GM23338 (cell line): ENCODE measurements at places on chromosomes 12 and 14.

DNA sequence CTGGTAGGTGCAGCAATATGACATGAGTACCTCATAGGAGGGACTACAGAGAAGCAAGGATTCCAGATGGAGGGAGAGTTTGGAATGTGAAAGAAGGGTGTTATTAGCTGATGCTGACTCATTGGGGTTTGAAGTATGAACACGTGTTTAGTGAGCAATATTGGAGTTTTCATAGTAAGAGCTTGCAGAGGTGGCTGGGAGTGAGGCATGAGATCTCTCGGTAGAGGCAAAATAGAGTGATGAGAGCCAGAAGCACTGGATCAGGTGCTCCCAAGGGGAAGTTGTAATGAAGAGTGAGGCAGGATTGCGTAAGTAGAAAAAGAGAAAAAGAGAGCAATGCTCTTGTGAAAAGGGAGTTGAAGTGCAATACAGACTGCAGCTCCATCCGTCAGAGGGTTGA, 42.1 kb downstream of the MGST1 start:
- H3K36me3 ChIP-seq = peaks cover 29% of the 10 kb centered on the region
- DNase-seq = no peak
- H3K4me3 ChIP-seq = no peak overlapping the region

- H3K4me1 ChIP-seq = no peaks in the 10 kb centered on the region; the same call in 1 of the 2 replicates
- H3K36me3 ChIP-seq = no peaks in the 10 kb centered on the region
- H3K27ac ChIP-seq = no peak overlapping the region
- no peak overlapping the region for H3K4me3 ChIP-seq
Observed at GRCh38 chr14:68210729-68211299, 391.2 kb downstream of the RAD51B start.

DNA sequence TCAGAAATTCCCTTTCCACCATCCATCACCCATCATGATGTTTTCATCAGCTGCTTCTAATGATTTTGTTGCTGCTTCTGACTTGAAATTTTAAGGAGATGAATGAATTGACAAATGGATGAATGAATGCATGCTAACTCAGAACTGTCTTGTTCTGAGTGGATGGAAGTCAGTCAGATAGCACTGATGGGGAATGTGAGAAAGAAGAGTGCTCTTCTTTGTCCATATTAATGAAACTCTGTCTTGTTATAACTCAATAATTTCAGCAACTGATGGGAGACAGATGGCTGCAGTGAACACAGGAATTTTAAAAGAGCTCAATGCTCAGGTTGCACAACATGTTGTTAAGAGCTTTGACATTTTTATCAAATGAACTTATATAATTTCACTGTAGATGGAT, 422.0 kb downstream of the TRHDE start:
- 0 out of 2 replicates have a peak, but pooled peaks cover 6% of the 10 kb centered on the region for H3K36me3 ChIP-seq
- H3K27ac ChIP-seq = no peak overlapping the region
- no peak overlapping the region for H3K4me3 ChIP-seq
- no peaks in the 10 kb centered on the region for H3K27me3 ChIP-seq
- no peak for DNase-seq
- H3K4me1 ChIP-seq = no peaks in the 10 kb centered on the region

DNA sequence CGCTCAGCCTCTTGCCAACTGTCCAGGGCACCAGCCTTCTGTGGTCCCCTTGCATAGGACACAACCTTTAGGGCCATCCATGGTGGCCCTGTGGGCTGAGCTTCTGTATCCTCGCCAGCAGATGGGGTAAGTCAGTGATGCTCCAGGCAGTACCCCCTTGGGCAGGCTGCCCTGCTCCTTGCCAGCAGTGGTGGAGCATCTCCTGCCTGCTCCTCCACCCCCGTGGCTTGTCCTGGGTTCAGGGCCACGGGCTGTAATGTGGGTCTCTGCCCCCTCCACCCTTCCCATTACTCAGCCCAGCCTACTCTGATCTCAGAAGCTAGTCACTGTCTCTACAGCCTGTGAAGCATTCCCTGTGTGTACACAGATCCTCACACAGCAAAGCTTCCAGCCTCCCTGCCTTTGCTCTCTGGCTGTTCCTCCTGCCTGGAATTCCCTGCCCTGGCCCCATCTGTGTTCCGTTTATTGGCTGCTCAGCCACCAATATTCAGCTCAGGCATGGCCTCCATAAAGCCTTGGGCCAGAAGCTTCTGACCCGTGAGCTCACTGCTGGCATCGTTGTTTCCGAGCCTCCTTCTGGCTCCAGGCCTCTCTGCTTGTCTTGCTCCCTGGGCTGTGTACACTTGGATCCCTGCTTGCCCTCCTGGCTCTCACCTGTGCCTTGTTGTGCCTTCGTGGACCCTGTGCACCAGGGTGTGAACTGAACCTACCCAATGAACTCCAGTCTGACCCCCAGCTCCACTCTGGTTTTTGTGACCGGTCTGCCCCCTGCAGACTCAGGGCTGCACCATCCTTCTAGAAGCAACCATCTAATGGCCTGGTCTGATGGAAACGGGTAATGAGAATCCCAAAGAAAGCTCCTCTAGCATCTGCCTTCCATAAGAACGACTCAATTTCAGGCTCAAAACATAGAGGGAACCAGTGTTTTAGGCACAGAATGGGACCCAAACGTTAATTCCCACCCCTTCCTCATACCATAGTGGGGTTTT, 177.0 kb upstream of the PRMT8 start:
- H3K36me3 ChIP-seq = no peaks in the 10 kb centered on the region
- no peaks in the 10 kb centered on the region for H3K27me3 ChIP-seq
- no peaks in the 10 kb centered on the region for H3K4me1 ChIP-seq
- DNase-seq = peak; percentile 63

- H3K27me3 ChIP-seq = no peaks in the 10 kb centered on the region
- no peaks in the 10 kb centered on the region for H3K36me3 ChIP-seq
- H3K4me3 ChIP-seq = no peak overlapping the region
- no peak for DNase-seq
- peaks cover 46% of the 10 kb centered on the region for H3K4me1 ChIP-seq
Observed at GRCh38 chr12:65930114-65930828, 106.0 kb downstream of the HMGA2 start.

DNA sequence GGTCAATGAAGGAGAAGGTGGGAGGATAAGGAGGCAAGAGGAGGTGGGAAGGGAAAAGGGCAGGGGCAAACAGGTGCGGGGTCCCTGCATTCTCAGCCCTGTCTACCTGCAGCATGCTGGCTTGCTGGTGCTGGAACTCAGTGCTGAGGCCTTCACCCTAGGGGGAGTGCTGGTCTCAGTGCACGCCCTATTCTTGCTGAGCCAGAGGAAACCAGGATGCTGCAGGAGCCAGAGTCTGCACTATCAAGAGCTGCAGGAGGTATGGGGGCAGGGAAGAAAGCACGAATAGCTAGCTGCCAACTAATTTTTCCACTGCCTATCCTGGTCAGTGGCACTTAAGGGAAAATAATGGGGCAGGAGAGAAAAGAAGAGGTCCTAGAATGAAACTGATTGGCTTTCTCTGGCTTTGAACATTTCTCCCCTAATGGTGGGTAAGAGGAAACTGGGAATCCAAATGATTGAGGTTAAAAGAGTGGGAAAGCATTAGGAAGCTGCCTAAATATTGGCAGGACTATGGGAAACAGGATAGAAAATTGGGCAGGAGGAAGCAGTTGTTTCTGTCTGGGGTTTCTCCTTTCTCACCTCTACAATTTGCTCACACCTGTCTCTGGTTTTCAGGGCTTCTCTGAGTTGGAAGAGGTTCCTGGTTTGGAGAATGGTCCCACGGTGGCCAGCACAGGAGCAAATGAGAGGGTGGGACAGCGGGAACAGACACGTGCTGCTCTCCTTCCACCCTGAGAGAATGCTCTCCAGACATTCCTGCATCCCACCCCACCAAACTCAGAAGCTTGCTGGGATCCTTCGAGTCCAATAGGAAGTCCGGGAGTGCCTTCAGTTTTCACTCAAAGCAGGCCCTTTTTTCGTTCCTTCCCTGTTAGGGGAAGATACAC, 1.9 kb downstream of the TMEM253 start:
- no peaks in the 10 kb centered on the region for H3K36me3 ChIP-seq
- peak; percentile 51 for DNase-seq
- peak overlapping the region; percentile 90 for H3K4me3 ChIP-seq
- peaks cover 42% of the 10 kb centered on the region for H3K4me1 ChIP-seq
- H3K27me3 ChIP-seq = no peaks in the 10 kb centered on the region

- DNase-seq = peak; percentile 47
- H3K4me1 ChIP-seq = peaks cover 4% of the 10 kb centered on the region; the same call in 1 of the 2 replicates
- no peaks in the 10 kb centered on the region for H3K27me3 ChIP-seq
- H3K27ac ChIP-seq = no peak overlapping the region
- H3K4me3 ChIP-seq = no peak overlapping the region
Observed at GRCh38 chr14:60079723-60080122, 12.0 kb upstream of the PCNX4 start.

GRCh38 chr14:105682956-105683570, 156.7 kb downstream of the TMEM121 start:
- no peak for DNase-seq
- no peaks in the 10 kb centered on the region for H3K4me1 ChIP-seq
- no peaks in the 10 kb centered on the region for H3K36me3 ChIP-seq
- H3K27ac ChIP-seq = no peak overlapping the region

- H3K36me3 ChIP-seq = no peaks in the 10 kb centered on the region
- DNase-seq = no peak
- no peak overlapping the region for H3K27ac ChIP-seq
Observed at GRCh38 chr14:58737511-58737910, 99.7 kb downstream of the DACT1 start.

GRCh38 chr12:85621041-85621440, 215.2 kb downstream of the RASSF9 start:
- H3K27ac ChIP-seq = no peak overlapping the region
- no peaks in the 10 kb centered on the region for H3K27me3 ChIP-seq
- no peaks in the 10 kb centered on the region for H3K36me3 ChIP-seq
- H3K4me3 ChIP-seq = no peak overlapping the region
- no peak for DNase-seq

GRCh38 chr12:92063641-92064040, 82.0 kb downstream of the BTG1 start:
- H3K27ac ChIP-seq = no peak overlapping the region
- no peak for DNase-seq
- H3K4me3 ChIP-seq = no peak overlapping the region
- H3K36me3 ChIP-seq = no peaks in the 10 kb centered on the region
- H3K4me1 ChIP-seq = peaks cover 8% of the 10 kb centered on the region

- no peak for DNase-seq
- peaks cover 25% of the 10 kb centered on the region for H3K4me1 ChIP-seq
- no peak overlapping the region for H3K27ac ChIP-seq
- no peaks in the 10 kb centered on the region for H3K27me3 ChIP-seq
- H3K4me3 ChIP-seq = no peak overlapping the region
Observed at GRCh38 chr14:33359288-33359881, 420.7 kb downstream of the NPAS3 start.

DNA sequence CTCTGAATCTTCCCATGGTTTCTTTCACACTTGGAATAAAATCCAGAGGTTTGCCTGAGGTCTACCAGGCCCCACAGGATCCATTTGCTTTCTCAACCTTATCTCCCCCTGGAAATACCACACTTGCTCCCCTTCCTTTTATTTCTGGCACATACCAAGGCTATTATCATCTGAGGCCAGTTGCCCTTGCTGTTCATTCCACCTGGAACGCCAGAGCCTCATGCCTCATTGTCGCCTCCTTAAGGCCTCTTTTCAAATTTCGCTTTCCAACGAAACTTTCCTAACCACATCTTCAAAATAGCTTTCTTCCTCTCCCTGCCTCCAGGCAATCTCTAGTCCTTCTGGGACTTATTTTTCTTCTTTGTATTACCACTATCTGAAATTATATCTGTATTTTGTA, 11.2 kb upstream of the LRIG3 start:
- peak; percentile 40 for DNase-seq
- H3K4me1 ChIP-seq = no peaks in the 10 kb centered on the region
- H3K36me3 ChIP-seq = no peaks in the 10 kb centered on the region
- no peak overlapping the region for H3K4me3 ChIP-seq

DNA sequence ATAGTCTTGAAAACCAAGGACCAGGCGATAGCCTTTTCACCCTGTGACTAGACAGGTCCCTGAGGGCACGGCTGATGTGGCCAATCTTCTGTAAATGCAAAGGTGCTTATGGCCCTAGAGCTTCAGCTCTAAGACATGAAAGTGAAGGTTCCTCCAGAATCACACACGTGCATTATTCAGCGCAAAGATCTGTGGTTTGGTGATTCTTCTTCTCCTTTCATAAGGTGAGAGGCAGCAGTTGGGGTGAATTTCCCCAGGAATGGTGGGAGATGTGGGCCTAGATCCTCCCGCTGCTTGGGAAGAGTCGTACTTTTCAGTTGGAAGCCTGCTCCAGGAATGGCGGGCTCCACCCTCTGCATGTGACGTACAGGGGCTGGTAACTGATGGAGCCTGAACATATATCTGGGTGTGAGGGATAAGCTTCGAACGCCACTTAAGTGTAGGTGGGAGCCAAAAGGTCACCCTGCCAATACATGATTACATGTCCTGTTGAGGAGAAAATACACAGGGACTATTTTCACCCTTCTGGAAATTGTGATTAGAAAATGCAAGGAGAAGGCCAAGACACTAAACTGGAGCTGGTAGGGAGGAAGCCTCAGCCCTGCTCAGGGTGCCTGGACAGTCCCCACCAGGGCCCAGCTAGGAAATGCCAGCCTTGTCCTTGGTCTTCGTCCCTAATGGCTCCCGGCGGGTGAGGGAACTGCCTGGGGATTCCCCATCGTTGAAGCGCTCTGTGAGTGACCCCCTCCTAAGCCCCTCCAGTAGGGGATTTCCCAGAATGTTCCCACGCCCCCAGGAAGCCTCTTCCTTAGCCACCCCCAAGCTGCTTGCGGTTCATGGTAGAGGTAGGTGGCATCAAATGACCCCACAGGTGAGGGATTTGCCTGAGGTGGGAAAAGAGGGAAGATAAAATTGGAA, 17.6 kb downstream of the BATF start:
- no peaks in the 10 kb centered on the region for H3K36me3 ChIP-seq
- DNase-seq = peak; percentile 36
- no peaks in the 10 kb centered on the region for H3K27me3 ChIP-seq
- H3K27ac ChIP-seq = no peak overlapping the region
- H3K4me3 ChIP-seq = no peak overlapping the region

GRCh38 chr12:113057565-113058485, 1.3 kb downstream of the DTX1 start:
- peak overlapping the region; percentile 69 for H3K4me3 ChIP-seq
- no peaks in the 10 kb centered on the region for H3K4me1 ChIP-seq
- DNase-seq = peak; percentile 53

DNA sequence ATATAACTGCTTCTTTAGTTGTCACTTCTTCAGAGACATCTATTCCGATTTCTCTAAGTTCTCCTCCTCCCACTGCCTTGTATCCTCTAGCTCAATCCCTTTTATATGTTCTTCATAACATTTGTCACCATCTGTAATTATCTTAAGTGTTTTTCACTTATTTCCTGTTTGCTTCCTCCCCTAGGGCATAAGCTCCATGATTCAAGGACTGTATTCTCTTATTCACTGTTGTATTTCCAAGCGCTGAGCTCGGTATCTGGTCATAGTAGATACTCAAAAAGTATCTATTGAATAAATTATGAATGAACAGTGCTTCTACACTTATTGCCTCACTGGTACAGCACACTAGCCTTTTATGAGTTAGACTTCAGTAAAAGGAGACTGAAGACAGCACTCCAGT, 109.0 kb upstream of the TMPO start:
- H3K27me3 ChIP-seq = no peaks in the 10 kb centered on the region
- no peak overlapping the region for H3K4me3 ChIP-seq
- no peak overlapping the region for H3K27ac ChIP-seq
- H3K4me1 ChIP-seq = peaks cover 24% of the 10 kb centered on the region
- no peak for DNase-seq

- H3K4me1 ChIP-seq = peaks cover 18% of the 10 kb centered on the region
- H3K36me3 ChIP-seq = peaks cover 3% of the 10 kb centered on the region
- no peak overlapping the region for H3K4me3 ChIP-seq
- no peak for DNase-seq
Observed at GRCh38 chr12:79871621-79872020, 63.3 kb downstream of the PPP1R12A start.
